ENCODE measurements at places on chromosomes 5 and 9. TPM values are rescaled to one million over a fixed set of nuclear protein-coding genes. Genes with fewer than 3 reads are reported as not detected.

FOXD1 gene
- 0.53 TPM for total RNA-seq

BRINP1 gene
- total RNA-seq = 0.58 TPM

IFNA2 gene
- total RNA-seq = not detected

DDX4 gene
- total RNA-seq = not detected

FIBCD1 gene
- total RNA-seq = 2.8 TPM

PGM5 gene
- total RNA-seq = 0.86 TPM

LCN10 gene
- not detected for total RNA-seq

EPB41L4A gene
- total RNA-seq = not detected

TAS2R1 gene
- total RNA-seq = not detected

CORO2A gene
- 1.2 TPM for total RNA-seq

ZNF189 gene
- 10.5 TPM for total RNA-seq

PCA3 gene
- total RNA-seq = not detected
